ENCODE measurements at places on chromosomes 3 and 15.

DNA sequence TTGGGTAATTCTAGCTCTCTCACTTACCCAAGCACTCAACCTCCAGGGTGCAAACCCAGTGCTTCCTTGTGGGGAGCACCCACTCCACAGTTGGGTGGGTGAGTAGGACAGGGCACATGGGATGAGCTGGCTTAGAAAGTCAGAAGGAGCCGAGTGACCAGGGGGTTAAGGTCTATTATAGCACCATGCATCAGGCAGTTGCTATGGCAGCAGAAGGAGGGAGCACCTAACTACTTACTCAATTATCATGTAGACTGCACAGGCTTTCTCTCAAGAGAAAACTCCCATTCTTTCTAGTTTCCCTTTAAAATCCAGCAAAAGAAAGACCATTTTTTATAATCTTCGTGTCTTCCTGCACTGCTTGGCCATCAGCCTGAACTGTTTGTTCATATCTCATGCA, 163.0 kb downstream of the OCA2 start:
- DNase-seq, result no peak

DNA sequence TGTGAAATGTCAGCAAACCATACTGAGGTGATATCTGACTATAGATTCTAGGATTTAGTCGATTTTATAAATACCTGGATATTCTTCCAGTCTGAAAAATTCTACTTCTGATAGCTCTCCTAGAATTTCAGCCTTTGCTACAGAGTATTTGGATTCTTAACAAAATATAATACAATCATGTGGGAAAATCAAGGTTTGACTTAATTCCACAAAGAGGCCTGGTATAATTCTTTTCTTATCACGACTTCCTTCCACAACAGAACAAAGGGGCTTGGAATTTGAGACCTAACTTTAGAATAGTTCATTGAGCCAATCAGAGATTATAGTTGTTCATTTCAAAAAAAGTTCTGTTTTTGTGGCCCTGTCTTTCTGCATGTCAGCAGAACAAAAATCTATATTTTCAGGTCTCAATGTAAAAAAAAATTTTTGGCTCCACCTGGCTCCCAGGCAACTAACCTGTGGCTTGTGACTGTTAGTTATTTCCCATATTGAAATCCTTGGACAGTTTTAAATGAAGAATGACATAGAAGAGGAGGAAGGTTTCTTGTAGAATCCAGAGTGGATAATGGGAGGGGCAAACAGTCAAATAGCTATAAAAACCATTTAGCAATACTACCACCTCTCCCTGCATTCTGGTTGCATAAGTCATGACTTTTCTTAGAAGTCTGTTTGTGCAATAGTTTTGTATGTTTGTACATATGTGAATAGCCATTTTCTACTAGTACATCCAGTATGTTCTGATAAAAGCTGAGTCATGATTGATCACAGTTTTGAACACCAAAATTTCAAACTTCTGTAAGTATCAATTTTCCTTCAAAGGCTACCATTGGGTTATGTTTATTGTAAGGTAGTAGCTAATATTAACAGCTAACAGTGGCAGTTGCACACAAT, 4.0 kb downstream of the TM4SF1 start:
- peak; percentile 85 for DNase-seq

- DNase-seq, result no peak
Measured at GRCh38 chr3:167253037-167253436, 127.1 kb downstream of the ZBBX start.

GRCh38 chr3:164418414-164418813, 659.9 kb downstream of the SI start:
- DNase-seq, result no peak

DNA sequence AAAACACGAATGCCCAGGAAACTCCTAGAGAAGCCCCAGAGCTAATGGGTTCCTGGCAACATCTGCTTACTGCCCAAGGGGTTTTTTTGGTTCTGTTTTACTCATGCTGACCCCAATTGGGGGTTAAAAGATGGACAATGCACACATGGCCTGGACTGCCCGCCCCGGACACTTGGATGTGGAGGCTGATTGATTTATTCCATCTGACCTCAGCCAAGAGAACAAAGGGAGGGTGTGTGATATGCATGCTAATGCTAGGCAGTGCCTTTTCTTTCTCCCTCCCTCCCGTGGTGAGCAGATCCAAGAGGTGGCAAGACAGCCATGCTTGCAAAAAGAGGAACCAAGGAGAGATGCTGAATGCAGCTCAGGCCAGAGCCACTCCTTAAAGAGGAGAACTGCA, 3.3 kb upstream of the LRTM1 start:
- no peak for DNase-seq

GRCh38 chr3:26588931-26589330, 33.6 kb upstream of the LRRC3B start:
- no peak for DNase-seq

DNA sequence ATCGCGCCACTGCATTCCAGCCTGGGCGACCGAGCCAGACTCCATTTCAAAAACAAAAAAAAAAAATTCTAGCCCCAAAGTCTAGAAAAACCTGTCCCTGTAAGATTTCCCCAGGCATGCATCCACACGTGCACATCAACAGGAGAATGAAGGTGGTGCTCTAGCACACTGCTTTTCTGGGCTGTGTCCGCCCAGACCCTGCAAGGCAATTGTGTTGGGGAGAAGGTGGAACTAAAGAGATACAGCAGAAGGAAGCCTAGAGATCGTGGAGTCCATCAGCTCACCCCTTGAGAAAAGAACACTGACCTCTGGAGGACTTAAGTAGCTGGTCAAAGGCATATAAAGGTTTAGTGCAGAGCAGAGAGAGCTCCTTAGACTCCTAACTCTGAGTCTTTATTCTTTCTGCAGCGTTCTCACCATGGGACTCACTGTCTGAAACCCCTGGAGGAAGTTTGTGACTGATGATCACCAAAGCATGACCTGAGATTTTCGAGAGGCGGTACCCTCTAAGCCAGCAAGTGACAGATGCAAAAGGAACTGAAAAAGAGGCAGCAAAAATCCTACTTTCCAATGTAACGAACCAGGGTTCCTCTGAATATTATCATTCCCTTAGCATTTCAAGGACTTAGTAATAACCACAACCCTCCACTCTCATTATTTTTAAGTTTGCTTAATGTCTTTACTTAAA, 179.8 kb downstream of the MEX3B start:
- no peak for DNase-seq

DNA sequence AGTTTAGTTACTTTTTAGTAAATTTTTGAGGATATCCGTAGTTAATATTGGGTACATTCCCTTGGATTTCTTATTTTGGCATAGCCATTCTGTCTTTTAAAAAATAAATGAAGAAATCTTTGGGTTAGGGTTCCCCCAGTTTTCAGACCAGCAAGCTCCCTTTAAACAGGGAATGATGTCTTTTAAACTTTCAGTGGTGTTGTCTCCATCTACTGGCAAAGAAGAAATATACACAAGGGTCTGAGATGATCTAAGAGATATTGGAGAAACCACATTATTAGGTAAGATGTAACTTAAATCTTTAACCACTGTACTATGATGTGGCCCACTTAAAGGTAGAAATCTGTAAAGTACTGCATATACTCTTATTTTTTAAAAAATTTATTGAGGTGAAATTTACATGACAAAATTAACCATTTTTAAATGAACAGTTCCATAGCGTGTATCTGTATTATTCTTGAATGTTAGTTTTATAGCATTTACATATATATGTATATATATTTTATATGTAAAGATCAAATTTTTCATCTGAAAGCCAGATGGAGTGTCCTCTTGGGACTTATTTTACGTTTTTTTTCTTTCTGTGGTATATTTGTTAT, 35.1 kb upstream of the EIF3J start:
- peak; percentile 68 for DNase-seq

DNA sequence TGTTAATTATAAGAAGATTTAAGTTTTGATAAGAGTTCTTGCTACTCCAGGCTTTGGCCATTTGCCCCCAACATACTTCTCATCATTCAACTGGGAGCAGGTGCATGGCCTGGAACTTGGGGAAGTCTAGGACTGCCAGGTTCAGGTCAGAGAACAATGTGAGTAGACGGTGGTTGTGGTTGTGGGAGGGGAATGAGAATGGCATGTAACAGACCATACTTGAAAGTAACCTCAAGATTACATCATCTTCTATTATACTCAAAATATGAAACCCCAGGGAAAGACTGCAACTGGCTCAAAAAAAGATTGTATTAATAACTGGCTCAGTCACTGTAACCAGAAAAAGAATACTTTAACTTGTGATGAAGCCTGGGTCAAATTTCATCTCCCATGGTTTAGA, 364.9 kb upstream of the DPPA4 start:
- DNase-seq, result peak; percentile 41

- no peak for DNase-seq
Measured at GRCh38 chr3:45084361-45084760, 58.3 kb downstream of the CLEC3B start.

DNA sequence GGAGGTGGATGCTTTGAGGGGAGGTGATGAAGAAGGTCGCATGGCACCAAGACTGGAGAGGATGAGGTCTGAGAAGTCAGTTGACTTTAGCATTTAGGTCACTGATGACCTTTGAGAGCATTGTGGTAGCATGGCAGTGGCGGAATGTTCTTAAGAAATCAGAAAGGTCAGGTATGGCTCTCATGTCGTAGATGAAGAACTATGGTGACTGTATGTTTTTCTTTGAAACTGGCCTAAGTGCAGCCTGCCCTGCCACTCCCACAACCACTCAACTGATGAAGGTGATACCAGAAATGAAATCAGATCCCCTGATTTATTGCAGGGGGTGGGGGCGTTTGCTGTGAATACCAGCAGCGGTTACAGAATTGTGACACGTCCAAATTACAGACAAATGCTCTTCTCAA, 102.6 kb downstream of the ITPR1 start:
- no peak for DNase-seq

- DNase-seq, result no peak
Measured at GRCh38 chr3:121619691-121620090, 26.5 kb downstream of the FBXO40 start.

DNA sequence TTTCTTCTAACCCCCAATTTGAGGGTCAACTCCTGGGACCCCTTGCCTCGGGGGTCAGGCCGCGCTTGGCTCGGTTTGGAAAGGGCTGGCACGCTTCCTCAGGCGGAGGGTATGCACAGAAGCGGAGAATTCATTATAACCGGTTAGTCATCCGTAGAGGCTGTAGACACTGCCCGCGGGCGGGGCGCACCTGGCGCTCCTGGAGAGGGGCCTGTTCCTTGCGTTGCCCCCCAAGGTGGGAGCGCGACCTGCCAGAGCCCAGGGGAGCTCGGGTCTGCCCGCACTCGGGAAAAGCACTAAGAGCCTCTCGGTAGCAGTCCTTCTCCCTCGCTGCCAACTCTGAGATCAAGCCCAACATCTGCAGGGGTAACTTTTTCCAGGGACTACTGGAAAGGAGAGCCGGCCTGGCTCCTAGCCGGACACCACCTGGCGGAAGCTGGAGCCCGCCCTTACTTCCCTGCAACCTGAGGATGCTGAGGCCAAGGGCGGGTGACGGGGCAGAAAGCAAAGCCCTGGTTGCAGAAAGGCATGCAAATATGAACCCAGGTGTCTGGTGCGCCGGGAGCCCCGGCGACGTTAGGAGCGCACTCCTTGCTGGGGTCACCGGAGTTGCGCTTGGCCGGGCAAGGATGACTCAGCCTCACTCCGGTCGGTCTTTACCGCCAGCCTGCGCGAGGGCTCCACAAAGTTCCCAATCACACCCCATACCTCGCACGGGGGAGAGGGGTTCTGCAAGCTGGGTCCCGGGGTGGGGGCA, 1.5 kb upstream of the CACNA2D3 start:
- no peak for DNase-seq

- no peak for DNase-seq
Measured at GRCh38 chr3:167318996-167319615, 61.0 kb downstream of the ZBBX start.

GRCh38 chr15:66938114-66938830, 127.1 kb upstream of the SMAD3 start:
- DNase-seq, result no peak

- DNase-seq, result no peak
Measured at GRCh38 chr15:79434361-79434760, 2.2 kb downstream of the MINAR1 start.

DNA sequence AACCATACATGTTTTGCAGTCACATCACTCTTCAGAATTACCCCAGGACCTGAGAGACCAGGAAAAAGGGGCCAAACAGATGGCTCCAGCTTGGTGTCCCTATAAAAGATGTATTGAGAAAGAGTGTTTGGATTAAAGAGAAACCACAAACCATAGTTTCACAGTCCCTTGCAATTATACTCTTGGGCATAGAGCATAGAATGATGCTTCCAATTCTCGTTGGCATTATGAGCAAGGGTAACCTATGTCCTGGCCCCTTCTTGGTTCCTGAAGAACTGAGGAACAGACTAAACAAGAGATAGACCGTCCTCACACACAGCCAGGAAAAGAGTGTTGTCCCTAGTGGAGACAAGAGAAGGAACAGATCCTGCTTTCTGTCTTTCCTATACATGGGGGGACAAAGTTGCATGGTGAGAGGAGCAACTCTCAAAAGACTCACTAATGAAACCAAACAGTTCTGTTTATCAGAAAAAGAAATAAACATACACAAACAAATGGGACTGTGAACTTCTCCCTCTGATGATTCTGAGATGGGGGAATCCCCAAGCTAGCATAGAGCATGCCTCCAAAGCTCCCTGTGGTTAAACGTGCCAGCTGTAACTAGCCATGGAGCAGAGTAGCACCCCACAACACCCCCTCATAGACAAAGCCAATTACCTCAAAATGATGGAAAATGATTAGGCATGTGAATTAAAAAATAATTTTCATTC, 908.6 kb downstream of the NTRK3 start:
- no peak for DNase-seq

DNA sequence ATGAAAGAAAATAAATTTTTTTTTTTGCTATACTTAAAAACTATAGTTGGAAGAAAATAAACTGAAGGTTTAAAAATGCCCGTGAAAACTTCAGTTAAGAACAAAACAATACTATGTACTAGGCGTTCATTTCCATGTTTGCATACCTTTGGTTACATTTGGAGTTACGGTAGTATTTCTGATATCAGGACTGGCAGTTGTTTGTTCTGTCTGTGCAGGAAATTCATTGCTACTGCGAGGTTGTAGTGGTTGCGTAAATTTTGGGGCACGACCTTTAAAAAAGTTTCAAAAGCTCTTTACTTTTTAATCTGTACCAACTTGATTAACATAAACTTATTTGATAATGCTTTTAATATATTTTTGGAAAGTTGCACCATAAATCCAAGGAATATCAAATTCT, 47.9 kb downstream of the ST3GAL6 start:
- no peak for DNase-seq

GRCh38 chr3:73228959-73229358, 167.5 kb downstream of the EBLN2 start:
- DNase-seq, result no peak

GRCh38 chr3:143727391-143727790, 120.9 kb downstream of the SLC9A9 start:
- DNase-seq, result peak; percentile 28

- no peak for DNase-seq
Measured at GRCh38 chr3:5061218-5061569, 60.9 kb upstream of the ARL8B start.

DNA sequence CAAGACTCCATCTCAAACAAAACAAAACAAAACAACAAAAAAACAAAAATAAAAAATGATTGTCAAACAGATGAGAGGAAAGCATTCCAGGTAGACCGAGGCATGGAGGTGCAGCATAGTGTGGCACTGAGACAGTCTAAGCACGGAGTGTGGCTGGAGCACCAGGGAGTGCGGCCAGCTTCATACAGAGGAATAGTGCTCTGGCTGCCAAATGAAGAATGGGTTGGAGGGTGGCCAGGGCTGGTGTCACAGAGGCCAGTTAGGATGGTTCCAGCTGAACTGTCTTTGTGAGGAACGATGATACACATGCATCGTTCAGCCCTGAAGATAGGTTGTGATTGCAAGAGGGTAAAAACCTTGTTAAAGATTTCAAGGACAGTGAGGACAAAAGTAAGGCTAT, 28.3 kb downstream of the MITF start:
- no peak for DNase-seq

GRCh38 chr15:84947947-84948830, 33.5 kb upstream of the PDE8A start:
- DNase-seq, result peak; percentile 97

Data from fibroblast of the aortic adventitia (primary cell).